ENCODE measurements at places on chromosomes 2 and 18.

- no peak for DNase-seq
Observed at GRCh38 chr18:59006461-59007067, 133.1 kb upstream of the SEC11C start.

- no peak for DNase-seq
Observed at GRCh38 chr18:67007999-67008398, 404.1 kb upstream of the CDH19 start.

GRCh38 chr2:162839419-162839818, 852 bp upstream of the KCNH7 start:
- peak; percentile 7 for DNase-seq

- DNase-seq = no peak
Observed at GRCh38 chr2:118464046-118464445, 375.8 kb downstream of the INSIG2 start.

GRCh38 chr2:241417626-241418025, 61.5 kb downstream of the FARP2 start:
- DNase-seq = no peak

GRCh38 chr2:107742460-107743027, 84.1 kb upstream of the RGPD4 start:
- no peak for DNase-seq

- no peak for DNase-seq
Observed at GRCh38 chr2:55111570-55112228, 61.4 kb upstream of the RTN4 start.

- DNase-seq = no peak
Observed at GRCh38 chr18:38305961-38306360, 740.4 kb upstream of the CELF4 start.

GRCh38 chr2:85797921-85798320, 44.1 kb downstream of the ATOH8 start:
- DNase-seq = no peak

- no peak for DNase-seq
Observed at GRCh38 chr18:28576941-28577340, 400.0 kb upstream of the CDH2 start.

DNA sequence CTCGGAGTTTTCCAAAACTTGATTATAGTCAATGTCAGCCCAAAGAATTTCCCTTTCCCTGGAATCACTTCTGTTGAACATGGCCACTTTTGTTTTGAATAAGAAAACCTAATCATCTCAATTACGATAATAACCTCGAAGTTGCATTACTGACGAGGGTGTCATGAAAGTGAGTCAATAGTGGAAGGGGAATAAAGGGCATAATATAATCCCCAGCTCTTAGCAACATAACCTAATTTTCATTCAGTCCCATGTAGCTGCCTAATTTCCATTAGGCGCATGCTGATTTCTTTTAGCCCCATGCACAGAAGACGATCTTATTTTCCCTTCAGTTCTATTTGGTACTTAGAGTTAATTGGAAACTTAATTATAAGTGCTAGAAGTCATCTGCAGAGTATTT, 51.1 kb upstream of the RAPH1 start:
- DNase-seq = no peak

DNA sequence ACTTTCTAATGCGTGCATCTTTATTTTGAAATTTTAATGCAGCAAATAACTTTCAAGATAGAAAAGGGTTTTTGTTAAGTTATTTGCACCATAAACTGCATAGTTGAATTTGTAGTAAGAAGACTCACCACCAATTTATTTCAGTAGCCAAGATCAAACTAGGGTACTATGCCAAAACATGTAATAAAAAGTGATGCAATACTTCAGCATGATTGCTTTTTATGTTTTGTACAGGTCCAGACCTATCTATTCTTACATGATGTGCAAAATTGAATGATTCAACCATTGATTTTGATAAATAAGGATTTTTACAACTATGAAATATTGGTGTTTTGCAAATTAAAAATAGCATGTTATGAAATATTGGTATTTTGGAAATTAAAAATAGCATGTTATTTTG, 26.7 kb downstream of the AGPS start:
- DNase-seq = no peak

DNA sequence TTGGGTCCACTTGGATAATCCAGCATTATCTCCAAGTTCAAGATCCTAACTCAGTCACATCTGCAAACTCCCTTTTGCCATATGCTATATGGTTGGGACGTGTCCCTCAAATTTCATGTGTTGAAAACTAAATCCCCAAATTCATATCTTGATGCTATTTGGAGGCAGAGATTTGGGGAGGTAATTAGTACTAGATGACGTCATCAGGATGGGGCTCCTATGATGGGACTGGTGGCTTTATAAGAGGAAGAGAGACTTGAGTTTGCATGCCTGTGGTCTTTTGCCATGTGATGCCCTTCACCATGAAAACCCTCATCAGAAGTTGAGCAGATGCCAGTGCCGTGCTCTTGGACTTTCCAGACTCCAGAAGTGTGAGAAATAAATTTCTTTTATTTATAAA, 16.8 kb upstream of the SMAD4 start:
- DNase-seq = no peak

DNA sequence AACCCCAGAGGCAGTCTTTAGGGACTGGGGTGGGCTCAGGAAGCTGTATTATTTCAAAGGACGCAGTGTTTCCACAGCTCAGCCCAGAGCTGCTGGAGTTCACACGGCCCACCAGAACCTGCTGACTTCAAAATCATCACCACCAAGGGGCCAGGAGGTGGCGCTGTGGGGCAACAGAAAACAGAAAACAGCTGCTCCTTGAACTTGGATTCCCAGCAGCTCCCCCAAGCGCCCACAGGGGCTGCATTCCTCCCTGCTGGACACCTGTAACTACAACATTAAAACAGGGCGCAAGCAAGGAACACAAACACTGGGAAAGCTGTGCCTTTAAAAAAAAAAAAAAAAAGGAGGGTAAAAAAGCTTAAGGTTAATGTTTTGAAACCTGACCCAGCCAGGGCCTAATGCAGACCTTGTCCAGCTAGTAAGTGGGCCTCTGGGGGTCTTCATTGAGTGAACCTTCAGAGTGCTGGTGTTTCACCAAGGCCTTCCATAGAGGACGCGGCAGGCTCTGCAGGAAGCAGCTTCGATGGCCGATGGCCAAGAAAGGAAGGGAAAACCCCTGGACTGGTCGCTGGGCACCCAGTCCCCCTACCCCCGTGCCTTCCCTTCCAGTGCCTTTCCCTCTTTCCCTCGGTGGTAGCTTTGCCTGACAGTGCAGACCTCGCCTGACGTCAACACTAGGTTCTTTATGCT, 25.9 kb downstream of the MLPH start:
- peak; percentile 90 for DNase-seq

- DNase-seq = no peak
Observed at GRCh38 chr18:59232309-59233016, 12.5 kb downstream of the GRP start.

- peak; percentile 49 for DNase-seq
Observed at GRCh38 chr18:5238371-5238976, 41.4 kb upstream of the AKAIN1 start.

DNA sequence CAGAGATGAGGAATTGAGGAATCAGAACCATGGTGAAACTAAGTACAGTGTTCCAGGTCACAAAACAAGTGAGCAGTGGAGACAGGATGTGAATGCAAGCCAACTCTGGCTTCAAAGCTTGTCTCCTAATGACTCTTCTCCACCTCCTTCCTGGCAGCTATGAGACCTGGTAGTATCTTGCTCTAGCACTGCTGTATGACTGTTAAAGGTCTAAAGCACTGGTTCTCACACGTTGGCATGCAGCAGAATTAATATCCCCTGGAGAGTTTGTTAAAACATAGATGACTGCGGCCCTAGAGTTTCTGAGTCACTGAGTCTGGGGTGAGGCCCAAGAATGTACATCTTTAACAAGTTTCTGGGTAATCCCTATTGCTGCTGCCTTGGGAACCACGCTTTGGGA, 63.3 kb downstream of the SUCLG1 start:
- no peak for DNase-seq

- DNase-seq = no peak
Observed at GRCh38 chr2:62663920-62664795, 41.4 kb upstream of the EHBP1 start.

DNA sequence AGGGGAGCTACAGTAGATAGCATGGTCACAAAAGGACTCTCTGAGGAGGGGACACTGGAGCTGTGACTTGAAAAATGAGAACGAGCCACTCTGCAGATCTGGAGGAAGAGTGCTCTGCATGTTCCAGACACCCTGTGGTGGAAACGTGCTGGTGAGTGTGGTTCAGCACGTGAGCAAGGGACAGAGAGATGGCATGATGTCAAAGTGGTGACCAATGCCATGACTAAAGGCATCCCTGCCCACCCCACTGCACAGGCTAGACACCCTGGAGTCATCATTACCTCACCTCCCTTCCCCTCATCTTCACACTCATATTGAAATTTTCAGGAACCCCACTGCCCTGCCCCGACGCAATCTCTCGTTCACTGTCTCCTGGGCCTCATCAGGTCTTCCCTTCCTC, 56.5 kb downstream of the SLC4A5 start:
- DNase-seq = no peak

- no peak for DNase-seq
Observed at GRCh38 chr2:102434655-102435381, 11.9 kb downstream of the IL18RAP start.

DNA sequence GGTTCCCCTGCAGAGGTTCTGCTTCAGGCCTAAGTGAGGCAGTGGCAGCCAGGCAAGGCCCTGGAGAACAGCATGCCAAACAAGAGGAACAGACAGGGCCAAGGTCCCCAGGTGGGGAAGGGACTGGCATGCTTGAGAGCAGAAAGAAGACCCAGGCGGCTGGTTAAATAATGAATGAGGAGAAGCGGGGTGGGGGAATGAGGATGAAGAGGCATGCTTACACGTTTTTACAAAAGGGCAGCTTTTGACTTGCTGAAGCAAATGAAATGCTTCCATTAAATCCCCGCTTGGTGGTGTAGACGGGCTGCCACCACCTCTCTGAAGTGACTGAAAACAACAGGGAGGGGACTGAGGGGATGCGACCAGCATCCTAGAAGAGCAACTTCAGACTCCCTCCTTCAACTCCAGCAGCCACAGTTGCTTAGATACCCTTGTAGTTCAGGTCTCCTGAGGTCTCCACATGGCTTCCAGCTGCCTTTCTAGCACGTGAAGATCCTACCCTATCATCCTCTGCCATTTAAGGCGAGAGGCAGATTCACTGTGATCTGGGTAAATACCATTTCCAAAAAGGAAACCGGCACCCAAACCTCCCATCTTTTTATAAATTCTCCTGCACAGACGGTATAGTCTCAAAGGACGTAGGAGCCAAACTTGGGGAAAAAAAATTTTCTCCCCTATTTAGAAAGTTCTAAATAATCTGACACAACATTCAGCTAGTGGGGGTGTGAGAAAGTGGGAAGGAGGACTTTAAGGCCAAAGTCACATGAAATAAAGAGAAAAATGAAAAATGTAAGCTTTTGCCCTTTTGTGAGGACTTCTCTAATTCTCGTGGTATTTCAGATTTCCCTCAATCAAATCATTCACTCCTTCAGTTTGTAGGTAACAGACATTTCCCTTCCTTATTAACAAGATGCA, 65.6 kb downstream of the CACNB4 start:
- DNase-seq = no peak

- DNase-seq = no peak
Observed at GRCh38 chr18:55246278-55246677, 287.0 kb upstream of the CCDC68 start.

GRCh38 chr2:133377021-133377481, 191.2 kb downstream of the NCKAP5 start:
- no peak for DNase-seq

DNA sequence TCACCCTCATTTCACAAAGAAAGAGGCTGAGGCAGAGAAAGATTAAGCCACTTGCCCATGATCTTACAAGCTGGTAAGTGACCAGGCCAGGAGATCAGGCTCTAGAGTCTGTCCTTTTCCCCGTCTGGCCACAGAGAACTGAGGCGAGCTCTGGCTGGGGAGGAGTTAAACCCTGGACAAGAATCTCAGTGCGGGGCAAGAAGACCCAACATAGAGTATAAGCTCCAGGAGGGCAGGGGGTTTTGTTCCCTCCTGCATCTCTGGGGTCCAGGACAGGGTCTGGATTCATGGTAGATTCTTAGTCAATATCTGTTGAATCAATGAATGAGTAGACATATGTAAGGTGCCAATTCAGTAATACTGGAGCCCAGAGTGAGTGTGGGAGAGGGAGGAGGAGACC, 12.9 kb upstream of the INPP5D start:
- no peak for DNase-seq

DNA sequence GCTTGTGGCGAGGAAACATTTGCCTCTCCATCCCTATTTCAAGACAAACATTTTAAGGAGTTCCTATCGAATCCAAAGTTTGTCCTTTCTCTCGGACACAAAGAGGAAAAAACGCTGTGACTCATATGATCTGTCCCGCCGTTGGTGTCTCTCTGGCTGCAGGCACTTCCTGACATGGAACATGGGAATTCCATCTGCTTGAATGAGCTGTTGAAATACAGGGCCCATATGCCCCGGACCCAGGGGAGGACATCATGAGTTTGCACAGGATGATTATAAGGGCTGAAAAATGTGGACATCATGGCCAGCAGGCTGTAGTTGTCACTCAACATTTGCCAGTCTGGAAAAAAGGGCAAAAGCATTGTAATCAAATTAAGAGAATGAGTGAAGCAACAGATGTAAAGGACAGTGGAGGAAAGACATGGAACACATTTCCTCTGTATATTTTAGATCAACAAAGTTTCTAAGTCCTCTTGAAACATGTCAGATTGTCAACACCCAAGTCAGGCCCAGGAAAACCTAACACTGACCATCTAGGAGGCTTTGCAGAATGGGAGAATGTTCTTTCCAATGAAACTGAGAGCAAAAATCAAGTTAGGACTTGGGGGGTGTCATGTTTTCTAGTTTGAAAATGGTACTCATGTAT, 103.2 kb upstream of the SMIM21 start:
- DNase-seq = no peak

- DNase-seq = no peak
Observed at GRCh38 chr18:61034580-61034979, 298.6 kb upstream of the CDH20 start.

DNA sequence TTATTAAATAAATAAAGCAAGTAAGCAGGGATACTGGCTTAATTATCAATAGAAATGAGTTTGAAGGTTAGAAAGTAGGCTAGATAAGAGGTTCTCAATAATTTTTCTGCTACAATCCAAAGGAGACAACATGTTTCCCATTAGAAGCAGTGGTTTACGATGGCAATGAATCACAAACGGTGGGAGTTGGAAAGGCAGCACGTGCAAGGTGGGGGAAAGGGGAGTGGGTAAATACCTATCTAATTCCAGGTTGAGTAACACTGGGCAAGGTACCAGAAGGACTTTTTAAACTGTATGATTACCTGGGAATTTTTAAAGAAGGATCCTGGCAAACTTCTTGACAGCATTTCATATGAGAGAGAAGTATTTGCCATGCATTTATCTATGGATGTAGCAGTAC, 289.9 kb downstream of the NBAS start:
- DNase-seq = no peak

DNA sequence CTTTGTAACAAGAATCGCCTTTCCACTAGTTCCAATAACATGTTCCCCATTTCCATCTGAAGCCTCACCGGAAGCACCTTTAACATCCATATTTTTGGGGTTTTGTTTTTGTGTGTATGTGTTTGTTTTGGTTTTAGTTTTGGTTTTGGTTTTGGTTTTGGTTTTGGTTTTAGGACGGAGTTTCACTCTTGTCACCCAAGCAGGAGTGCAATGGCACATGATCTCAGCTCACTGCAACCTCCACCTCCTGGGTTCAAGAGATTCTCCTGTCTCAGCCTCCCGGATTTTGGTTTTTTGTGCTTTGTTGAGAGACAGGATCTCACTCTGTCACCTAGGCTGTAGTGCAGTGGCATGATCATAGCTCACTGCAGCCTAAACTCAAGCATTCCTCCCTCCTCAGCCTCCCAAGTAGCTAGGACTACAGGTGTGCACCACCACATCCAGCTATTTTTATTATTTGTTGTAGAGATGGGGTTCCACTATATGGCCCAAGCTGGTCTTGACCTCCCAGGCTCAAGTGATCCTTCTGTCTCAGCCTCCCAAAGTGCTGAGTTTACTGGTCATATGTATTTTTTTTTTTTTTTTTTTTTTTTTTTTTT, 36.3 kb downstream of the TGOLN2 start:
- no peak for DNase-seq
